A549 treated with Mapracorat at 1 μM for 4 hours (cell line): ENCODE measurements at places on chromosomes 16 and 17. TPM values are rescaled to one million over a fixed set of nuclear protein-coding genes. Genes with fewer than 3 reads are reported as not detected.

Gene ZDHHC1
- 4.8 to 8.1 TPM (median 7.1 TPM) in 5 replicates for total RNA-seq

Gene ENPP7
- not detected in 5 replicates for total RNA-seq

Gene CTRB1
- total RNA-seq = not detected in 5 replicates

Gene PSMD7
- total RNA-seq = 132 to 188 TPM (median 139 TPM) in 5 replicates

Gene GNG13
- not detected in 5 replicates for total RNA-seq

Gene TSNAXIP1
- total RNA-seq = 0.39 to 0.64 TPM (median 0.47 TPM) in 5 replicates

Gene KRTAP2-1
- total RNA-seq = not detected in 5 replicates
